ENCODE measurements at places on chromosomes 3 and 15.

DNA sequence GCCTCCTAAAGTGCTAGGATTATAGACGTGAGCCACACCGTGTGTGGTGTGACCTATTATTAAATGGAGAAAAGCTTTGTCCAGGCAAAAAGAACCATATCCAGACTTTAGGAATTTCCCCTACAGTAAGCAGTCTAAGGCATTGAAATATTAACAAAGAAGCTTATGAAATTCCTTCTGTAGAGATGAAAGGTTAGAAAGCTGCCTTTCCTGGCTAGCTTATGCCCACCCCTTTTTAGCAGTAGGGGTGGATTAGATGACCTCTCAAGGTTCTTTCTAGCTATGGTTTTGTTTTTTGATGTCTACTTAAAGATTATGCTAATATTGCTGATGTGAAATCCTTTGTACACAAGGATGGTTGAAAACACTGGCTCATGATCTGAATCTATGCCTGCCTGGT is 13.9 kb downstream of the OXSM start:
- no peak for DNase-seq

DNA sequence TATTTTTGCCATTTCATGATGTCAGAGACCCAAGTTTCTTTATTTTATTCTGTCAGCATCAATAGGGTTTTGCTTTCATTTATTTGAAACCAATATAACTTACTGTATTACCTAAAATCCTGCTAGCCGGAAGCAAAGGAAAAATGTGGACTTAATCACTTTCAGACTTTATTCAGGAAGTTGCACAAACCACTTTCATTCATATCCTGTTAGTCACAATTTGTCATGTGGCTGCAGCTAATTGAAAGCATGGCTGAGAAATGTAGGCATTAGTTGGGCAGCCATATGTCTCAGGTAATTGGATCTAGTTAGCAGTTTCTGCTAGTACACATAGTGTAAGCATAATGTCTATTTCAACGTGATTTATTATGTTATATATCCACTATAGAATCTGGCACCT is 462.3 kb upstream of the SGO1 start:
- no peak for DNase-seq

GRCh38 chr3:181050738-181051137 is 61.2 kb upstream of the DNAJC19 start:
- no peak for DNase-seq

GRCh38 chr3:14771593-14772497 is 46.9 kb upstream of the FGD5 start:
- no peak for DNase-seq

DNA sequence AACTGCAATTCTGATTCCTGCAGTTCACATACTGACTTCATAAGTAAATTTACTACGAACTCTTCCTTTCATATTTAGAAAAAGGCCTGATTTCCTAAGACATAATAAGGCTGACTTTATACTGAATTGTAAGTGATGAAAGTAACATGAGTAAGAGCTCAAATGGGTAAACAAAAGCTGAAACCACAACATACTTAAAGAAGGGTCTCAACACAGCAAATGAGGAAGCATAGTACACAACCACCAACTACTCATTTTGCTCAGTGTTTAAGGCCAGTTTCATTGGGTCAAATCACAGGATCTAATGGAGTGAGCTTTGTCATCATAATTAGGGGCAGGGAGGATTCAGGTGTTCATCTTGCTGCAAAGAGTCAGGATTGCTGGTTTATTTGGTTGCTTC is 81.4 kb downstream of the SETD2 start:
- no peak for DNase-seq

DNA sequence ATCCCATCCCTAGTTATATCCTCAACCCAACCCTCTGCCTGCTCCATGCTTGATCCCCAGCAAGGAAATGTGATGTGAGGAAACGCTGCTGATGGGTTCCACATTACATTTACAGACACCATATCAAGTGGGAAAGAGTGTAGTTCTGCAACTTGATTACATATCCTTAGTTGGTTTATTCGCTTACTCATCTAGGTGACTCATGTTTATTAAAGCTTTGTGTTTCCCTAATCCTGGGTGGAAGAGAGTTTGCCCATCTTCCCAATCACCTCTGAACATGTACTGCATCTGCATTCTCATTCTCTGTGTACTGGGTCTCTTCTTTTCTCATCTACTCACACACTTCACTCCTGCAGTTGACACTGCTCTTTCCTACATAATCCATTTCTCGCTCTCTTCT is 91.7 kb upstream of the PDZRN3 start:
- DNase-seq, result no peak

GRCh38 chr3:51304230-51304629 is 80.9 kb upstream of the MANF start:
- no peak for DNase-seq

- DNase-seq, result no peak
Observed at GRCh38 chr3:42660131-42660715, 6.7 kb downstream of the ZBTB47 start.

- no peak for DNase-seq
Observed at GRCh38 chr3:190718097-190718496, 144.4 kb downstream of the GMNC start.

GRCh38 chr3:39473452-39474125 is 6.1 kb downstream of the MOBP start:
- DNase-seq, result no peak

GRCh38 chr3:61807865-61808276 is 246.5 kb downstream of the PTPRG start:
- no peak for DNase-seq

All from stimulated activated CD8-positive, alpha-beta memory T cell treated with anti-CD3 and anti-CD28 coated beads, Interleukin-15, amount 100 ng/mL, for 24 hours (primary cell).